HEK293T (cell line): ENCODE measurements at places on chromosomes 1 and 21.

GRCh38 chr1:97202481-97203380 lies 481.1 kb downstream of the PTBP2 start:
- no peak for DNase-seq

DNA sequence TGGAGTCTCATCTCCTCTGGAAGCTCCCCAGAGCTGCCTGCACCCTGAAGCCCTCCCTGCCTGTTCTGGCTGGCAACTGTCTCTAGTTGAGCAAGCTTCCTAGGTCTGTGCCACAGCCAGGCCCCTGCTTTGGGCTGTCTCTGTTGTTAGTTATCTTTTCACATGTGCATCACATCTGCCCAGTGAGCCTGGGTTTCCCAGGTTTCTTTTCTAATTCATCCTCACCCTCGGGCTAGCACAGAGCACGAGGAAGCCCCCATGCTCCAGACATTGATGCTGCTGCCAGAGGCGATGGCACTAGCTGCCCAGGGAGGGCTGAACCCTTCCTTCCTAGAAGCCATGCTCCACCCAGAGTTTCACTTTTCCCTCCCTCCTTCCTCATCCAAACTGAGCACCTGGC lies 27.2 kb downstream of the RASSF5 start:
- no peak for DNase-seq

DNA sequence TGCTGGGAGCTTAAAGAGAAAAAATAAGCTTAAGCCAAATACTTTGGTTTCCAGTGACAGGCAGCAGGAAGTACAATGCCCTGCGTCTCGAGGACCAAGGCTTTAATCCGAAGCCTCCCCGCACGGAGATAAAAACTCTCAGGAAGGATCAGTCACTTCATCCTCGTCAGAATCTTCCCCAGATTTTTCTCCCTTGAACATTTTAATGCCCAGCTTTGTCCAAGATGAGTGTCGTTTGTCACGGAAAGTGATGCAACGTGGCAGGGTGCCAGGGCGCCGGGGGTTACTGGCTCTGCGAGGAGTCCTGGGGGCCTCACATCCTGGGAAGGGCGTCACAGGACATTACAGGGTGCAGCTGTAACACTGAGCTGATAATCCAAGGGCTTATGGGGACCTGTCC lies 25.2 kb upstream of the PCBP3 start:
- DNase-seq: no peak

GRCh38 chr1:183607322-183607980 lies 17.2 kb upstream of the NCF2 start:
- no peak for DNase-seq

- DNase-seq: no peak
Measured at GRCh38 chr1:63622849-63623566, 29.8 kb downstream of the PGM1 start.

- no peak for DNase-seq
Measured at GRCh38 chr1:192489047-192489446, 86.5 kb upstream of the RGS1 start.

DNA sequence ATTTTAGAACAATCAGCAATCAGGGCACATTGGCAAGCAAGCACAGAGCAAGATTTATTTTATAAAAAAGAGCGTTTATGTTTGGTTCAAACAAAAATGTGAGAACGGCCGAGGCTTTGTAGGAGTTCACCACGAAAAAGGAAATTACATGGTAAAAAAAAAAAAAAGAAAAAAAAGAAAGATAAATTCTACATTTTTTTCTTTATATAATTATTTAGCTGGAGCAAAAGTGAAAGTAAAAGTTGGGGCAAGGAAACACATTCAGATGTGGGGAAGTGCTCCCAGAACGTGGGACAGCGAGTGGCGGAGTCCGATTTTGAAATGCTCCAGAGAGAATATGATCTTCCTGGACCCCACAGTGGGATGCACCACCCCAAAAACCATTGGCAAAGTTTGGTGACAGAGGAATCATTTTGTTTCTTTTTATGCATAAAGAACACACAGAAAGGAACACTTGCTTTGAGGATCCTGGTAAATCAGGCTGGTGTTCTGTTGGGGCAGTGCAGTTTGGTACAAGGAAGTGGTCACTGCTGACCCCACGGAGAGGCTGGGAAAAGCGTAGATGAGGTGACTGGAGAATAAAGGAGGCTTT lies 16.3 kb upstream of the ATP5PO start:
- no peak for DNase-seq

DNA sequence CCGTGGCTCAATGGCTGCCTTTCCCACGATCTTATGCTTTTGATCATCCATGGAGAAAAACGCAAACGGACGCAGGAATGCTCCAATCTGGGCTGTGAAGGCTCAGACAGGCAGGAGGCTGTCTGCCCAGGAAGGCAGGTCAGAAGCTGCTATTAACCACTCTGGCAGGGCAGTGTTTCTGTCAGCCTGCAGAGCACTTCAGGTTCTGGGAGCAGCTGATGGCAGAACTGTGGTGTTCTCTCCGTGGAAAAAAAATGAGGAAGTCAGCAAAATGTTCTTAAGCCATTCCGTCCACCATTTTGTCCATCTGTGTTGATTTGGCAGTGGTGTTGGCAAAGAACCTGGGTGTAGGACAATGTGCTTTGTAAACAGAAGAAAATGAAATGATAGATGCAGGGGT lies 91.7 kb downstream of the SIM2 start:
- DNase-seq: no peak

- DNase-seq: no peak
Measured at GRCh38 chr1:47194311-47194710, 4.5 kb upstream of the PDZK1IP1 start.

GRCh38 chr21:26843933-26844257 lies 1.3 kb downstream of the ADAMTS1 start:
- no peak for DNase-seq

DNA sequence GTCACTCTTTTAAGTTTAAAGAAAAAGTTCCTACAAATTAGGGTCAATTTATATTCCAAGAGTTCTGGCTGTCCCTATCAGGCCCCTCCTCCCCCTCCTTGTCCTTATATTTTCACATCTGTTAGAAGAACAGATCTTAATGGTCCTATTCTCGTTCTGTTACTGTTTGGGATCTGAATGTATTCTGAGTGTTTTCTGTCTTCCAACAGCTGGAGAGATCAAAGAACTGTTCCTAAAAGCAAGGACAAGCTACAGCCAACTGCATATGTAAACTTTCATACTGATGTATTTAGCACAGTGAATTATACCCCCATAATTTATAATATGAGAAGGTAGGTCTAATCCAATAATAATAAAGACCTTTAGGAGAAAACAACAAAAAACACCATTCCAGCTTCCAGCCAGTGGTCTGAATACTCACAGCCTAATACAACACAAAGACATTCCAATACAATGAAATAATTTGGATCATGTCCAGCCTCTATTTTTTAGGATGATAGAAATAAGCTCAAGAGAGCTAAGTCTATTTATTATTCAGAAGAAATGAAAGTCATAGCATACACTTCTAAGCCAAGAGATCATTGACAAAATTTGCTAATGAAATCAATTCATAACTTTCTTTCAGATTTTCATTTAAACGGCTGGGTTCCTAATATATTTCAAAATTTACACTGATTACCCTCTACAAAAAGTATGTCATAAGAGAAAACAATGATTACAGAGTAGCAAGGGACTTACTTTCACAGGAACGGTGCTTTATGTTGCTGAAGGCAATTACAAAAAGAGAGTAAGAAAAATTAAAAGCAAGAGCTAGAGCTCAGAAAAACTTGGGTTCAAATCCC lies 25.3 kb downstream of the WLS start:
- DNase-seq: no peak

DNA sequence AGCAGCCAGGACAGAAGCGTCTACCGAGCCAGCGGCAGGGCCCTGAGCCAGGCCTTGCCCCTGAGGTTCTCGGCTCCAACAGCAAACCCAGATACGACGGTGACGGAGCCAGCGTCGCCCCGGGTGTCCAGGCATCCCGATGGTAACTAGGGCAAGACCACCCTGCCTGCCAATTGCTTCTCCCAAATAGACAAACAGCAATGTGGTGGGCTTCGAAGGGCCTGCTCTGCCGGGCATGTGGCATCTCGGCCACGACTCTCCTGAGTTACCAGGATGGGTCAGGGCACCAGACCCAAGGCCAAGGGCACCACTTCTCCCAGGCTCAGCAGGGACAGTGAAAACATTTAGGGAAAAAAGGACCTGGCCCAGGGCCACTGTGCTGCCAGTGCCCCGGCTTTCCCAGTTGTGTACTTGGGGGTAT lies 3.2 kb upstream of the ACTRT2 start:
- DNase-seq: no peak

DNA sequence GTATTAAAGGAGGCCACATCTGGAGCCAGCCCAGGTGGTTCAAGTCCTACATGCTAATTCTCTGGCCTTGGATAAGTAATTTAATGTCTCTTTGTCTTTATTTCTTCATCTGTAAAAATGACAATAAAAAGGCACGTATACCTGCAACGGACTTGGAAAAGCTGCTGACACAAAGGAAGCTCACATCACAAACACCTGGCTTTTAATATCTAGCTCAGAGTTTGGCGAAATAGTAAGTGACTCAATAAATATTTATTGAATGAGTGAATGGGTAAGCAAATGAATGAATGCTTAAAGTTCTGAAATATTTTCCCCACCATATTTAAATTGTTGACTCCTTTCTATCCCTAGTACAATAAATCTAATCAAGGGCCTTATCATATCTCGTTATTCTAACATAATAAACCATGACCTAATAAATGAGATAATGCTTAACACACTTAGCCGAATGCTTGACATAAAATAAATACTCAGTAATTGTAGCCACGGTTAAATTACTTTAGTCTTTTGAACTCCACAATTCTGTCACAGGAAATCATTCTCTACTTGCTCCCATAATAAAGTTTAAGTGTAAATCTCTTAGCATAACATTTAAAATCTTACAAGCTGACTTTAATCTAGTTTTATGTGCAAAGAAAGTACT lies 74.7 kb upstream of the PALMD start:
- DNase-seq: no peak

DNA sequence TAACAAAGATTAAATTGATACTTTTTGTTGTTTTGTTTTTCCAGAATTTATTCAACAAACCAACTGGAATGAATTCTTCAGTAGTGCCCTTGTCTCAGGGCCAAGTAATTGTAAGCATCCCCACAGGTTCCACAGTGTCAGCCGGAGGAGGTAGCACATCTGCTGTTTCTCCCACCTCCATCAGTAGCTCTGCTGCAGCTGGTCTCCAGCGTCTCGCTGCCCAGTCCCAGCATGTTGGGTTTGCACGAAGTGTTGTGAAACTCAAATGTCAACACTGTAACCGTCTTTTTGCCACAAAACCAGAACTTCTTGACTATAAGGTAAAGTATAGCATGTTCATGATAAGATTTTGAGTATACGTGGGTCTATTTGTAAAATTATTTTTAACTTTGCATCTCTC lies 118.5 kb downstream of the ZMYM4 start:
- DNase-seq: no peak

DNA sequence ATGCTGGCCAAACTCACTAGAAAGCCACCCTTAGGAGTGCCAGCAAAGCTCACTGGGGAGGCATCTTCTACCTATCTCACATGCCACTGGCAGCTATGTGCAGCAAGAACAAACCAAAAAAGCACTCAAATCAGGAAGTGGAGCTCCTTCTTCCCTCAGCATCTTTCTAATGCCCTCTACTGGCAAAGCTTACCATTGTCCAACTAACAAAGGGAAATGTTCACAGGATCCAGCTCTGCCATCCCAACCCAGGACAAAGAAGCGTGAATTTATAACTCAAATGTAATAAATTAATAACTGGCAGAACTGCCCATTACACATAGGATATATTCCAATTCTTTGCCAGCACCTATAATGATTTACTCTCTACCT lies 38.9 kb downstream of the LEPR start:
- DNase-seq: peak; percentile 63

- DNase-seq: peak; percentile 8
Measured at GRCh38 chr1:80250573-80251168, 1244.1 kb upstream of the ADGRL4 start.

DNA sequence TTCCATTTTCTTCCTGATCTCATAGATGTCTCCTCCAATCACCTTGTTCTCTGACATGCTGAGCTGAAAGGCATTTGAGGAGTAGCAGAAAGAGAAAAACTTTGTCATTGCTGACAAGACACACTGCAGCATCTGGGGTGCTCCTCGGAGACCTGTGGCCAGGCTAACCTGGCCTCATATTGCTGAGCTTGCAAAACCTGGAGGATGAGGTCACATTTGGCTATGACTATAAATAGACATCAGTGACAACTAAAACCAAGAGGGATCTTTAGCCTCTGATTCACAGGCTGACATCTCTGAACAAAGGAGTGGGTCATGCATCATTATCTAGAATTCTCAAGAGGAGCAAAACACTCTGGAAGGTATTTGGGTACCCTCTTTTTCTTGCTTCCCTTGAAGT lies 83.7 kb downstream of the PROX1 start:
- no peak for DNase-seq
